ENCODE measurements at places on chromosomes 3 and 15.
A peak's percentile ranks its signal among the peaks of the same experiment; 100 is the strongest.

- no peaks in the 10 kb centered on the region for H3K4me1 ChIP-seq
- H3K27ac ChIP-seq = no peak overlapping the region
- no peak for DNase-seq
- no peaks in the 10 kb centered on the region for H3K36me3 ChIP-seq
- H3K27me3 ChIP-seq = peaks cover 14% of the 10 kb centered on the region
These were observed 14.6 kb downstream of the OCA2 start for GRCh38 chr15:28084547-28084946.

- peaks cover 9% of the 10 kb centered on the region for H3K4me1 ChIP-seq
- no peak for DNase-seq
- no peaks in the 10 kb centered on the region for H3K36me3 ChIP-seq
- H3K4me3 ChIP-seq = no peak overlapping the region
- H3K27me3 ChIP-seq = no peaks in the 10 kb centered on the region
These were observed 395.5 kb downstream of the SHQ1 start for GRCh38 chr3:72452745-72453144.

DNA sequence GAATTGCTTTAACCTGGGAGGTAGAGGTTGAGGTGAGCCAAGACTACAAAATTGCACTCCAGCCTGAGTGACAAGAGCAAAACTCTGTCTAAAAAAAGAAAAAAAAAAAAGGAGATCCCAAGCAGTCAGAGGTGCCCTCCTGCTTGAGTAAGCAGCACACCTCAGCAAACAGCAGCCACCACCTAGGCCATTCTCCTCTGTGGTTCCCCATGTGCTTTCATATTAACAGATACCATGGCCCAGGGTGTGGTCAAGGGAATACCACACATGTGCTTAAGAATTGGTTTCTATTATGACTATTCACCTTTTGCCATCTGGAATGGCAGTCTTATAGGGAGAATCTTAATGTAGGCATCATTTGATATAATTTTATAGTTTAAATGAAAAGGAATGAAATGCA is 24.7 kb upstream of the CSPG5 start:
- H3K4me1 ChIP-seq = no peaks in the 10 kb centered on the region
- no peak overlapping the region for H3K4me3 ChIP-seq

- peaks cover 8% of the 10 kb centered on the region for H3K4me1 ChIP-seq
- no peak for DNase-seq
- H3K36me3 ChIP-seq = no peaks in the 10 kb centered on the region
- no peaks in the 10 kb centered on the region for H3K27me3 ChIP-seq
These were observed 28.4 kb upstream of the PARL start for GRCh38 chr3:183912895-183913579.

- no peaks in the 10 kb centered on the region for H3K27me3 ChIP-seq
- H3K27ac ChIP-seq = no peak overlapping the region
- H3K4me3 ChIP-seq = no peak overlapping the region
- H3K4me1 ChIP-seq = peaks cover 12% of the 10 kb centered on the region
- no peak for DNase-seq
These were observed 23.4 kb upstream of the PPP4R2 start for GRCh38 chr3:72973031-72973723.

DNA sequence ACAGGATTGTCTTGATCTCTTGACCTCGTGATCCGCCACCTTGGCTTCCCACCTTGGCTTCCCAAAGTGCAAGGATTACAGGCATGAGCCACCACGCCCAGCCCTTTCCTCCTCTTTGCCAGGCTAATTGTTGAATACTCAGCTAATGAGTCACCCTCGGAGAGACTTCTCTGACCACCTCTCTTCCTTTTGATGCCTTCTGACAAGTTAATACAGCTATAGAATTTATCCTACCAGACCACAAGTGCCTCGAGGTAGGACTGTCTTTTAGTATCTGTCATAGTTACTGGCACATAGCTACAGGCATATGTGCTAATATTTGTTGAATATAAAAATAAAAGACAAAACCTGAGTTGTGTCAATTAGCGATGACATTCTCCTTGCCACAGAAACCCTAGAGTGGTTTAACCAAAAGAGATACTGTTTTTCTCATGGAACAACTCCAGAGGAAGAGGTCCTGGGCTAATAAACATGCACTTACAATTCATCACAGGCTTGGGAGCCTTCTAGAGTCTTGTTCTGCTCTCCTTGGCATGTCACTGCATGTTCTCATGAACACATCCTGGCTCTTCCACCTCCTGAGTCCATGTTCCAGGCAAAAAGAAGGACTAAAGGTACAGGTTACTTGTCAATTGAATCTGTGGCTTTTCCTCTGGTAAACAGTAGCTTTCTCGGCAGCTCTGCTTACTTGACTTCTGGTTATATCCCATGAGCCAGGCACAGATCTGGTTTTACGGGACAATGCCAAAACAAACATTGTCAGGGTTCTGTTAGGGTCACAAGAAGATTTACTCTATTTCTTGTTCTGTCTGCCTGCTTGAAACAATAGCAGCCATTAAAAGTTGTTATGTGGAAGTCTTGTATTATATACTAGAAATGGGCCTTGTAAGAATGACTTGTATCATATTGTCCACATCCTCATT is 332.3 kb downstream of the THSD4 start:
- no peaks in the 10 kb centered on the region for H3K27me3 ChIP-seq
- DNase-seq = peak; percentile 98
- H3K4me1 ChIP-seq = peaks cover 58% of the 10 kb centered on the region
- H3K4me3 ChIP-seq = no peak overlapping the region
- peak overlapping the region; percentile 100 for H3K27ac ChIP-seq

DNA sequence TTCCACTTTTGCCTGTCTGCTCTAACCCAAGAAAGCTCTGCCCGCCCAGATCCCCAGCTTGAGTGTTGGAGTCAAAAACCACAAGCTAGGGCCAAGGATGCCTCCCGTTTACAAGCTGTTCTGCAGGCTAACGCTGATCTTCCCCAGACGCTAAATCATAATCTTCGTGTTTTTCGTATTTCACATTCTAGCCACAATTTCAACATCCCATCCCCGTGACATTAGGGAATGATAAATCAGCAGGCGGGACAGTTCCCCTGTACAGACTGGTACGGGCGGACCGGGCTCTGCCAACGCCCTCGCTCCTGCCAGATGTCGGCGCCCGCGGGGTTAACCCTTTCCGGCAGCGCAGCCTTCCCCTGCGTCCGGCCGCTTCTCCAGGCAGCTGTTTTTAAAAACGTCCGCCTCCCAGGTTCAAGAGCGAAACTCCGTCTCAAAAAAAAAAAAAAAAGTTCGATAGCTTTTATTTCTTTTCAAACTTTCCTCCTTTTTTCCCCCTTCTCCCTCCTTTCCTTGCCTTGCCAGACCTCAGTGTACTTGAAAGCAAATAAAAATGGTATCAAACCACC is 81.0 kb upstream of the BNC1 start:
- H3K36me3 ChIP-seq = no peaks in the 10 kb centered on the region
- peaks cover 16% of the 10 kb centered on the region for H3K4me1 ChIP-seq
- H3K27ac ChIP-seq = peak overlapping the region; percentile 61
- H3K4me3 ChIP-seq = peak overlapping the region; percentile 14

DNA sequence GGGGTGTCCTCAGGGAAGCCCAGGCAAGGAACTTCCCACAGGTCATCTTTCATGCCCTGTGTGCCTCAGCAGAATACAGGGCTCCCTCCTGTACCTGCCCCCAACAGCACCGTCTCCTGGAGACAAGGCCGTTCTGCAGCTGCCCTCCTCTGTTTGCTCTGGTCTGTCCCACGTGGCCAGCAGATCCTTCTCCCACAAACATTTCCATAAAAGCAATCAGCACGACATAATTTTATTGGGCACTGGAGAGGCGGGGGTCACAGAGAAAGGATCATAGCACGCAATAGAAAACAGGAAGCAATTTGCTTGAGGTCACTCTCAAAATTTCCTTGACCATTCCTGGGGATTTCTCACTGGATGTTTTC is 29.4 kb downstream of the STARD5 start:
- H3K27me3 ChIP-seq = no peaks in the 10 kb centered on the region
- H3K36me3 ChIP-seq = no peaks in the 10 kb centered on the region
- no peak overlapping the region for H3K4me3 ChIP-seq
- peaks cover 21% of the 10 kb centered on the region for H3K4me1 ChIP-seq

DNA sequence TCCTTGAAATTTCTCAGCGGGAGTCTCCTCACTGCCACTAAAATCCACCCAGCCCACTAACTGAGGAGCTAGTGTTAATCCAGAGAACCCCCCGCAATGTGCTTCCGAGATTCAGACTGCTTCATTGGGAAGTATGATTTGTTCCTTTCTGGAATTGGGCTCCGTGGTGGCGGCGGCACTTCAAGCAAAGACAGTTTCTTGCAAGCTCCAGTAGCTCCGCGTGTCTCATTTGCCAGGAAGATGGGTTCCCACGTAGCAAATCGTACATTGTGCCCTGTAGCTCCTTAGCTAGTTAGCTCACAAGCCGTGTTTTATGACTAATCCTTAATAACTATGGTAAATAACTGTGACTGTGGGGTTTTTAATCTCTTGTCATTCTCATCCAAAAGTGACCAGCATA is 45.4 kb downstream of the SLC6A1 start:
- H3K27me3 ChIP-seq = peaks cover 31% of the 10 kb centered on the region
- DNase-seq = no peak
- H3K27ac ChIP-seq = no peak overlapping the region
- no peak overlapping the region for H3K4me3 ChIP-seq

Data from RWPE2 (cell line).